Left ventricle myocardium inferior (tissue), 1 donor: ENCODE measurements at places on chromosomes 12 and 14. TPM values are rescaled to one million over a fixed set of nuclear protein-coding genes. Genes with fewer than 3 reads are reported as not detected.

The POMT2 gene
- total RNA-seq = 13.4 TPM

The LMO3 gene
- total RNA-seq = 1.5 TPM

The KICS2 gene
- 3.5 TPM for total RNA-seq

The PAWR gene
- 10.5 TPM for total RNA-seq

The CHMP4A gene
- 33.1 TPM for total RNA-seq

The IL23A gene
- total RNA-seq = not detected

The CD163L1 gene
- total RNA-seq = 2.5 TPM

The TAS2R31 gene
- total RNA-seq = 0.88 TPM

The PKP2 gene
- 428 TPM for total RNA-seq

The SMCO2 gene
- total RNA-seq = not detected

The OR6C2 gene
- total RNA-seq = not detected

The PRKD1 gene
- 3.1 TPM for total RNA-seq

The WDHD1 gene
- total RNA-seq = 1.3 TPM

The RPGRIP1 gene
- total RNA-seq = 0.30 TPM

The NAV3 gene
- 1.5 TPM for total RNA-seq

The EPYC gene
- total RNA-seq = not detected

The GARIN6 gene
- not detected for total RNA-seq

The ACOT4 gene
- 0.77 TPM for total RNA-seq

The PDZRN4 gene
- total RNA-seq = 0.14 TPM

The FZD10 gene
- total RNA-seq = 0.05 TPM

The PLEK2 gene
- total RNA-seq = not detected

The RGS6 gene
- total RNA-seq = 23.0 TPM

The ACAD10 gene
- 36.6 TPM for total RNA-seq

The MYF5 gene
- total RNA-seq = not detected

The APOF gene
- total RNA-seq = not detected

The HNF1A gene
- not detected for total RNA-seq

The ENDOU gene
- 0.49 TPM for total RNA-seq

The PPP4R4 gene
- total RNA-seq = not detected

The POU6F1 gene
- 9.9 TPM for total RNA-seq

The PMEL gene
- 0.16 TPM for total RNA-seq

The DNAI7 gene
- total RNA-seq = 1.1 TPM

The RND1 gene
- total RNA-seq = 0.47 TPM

The FBXO21 gene
- 52.3 TPM for total RNA-seq

The ACTR10 gene
- total RNA-seq = 71.8 TPM

The TMEM116 gene
- 35.0 TPM for total RNA-seq

The CLEC1A gene
- total RNA-seq = 2.4 TPM
